Activated naive CD4-positive, alpha-beta T cell (primary cell): ENCODE measurements at places on chromosomes 11 and 22.

- no peak for DNase-seq
Observed at GRCh38 chr22:48883211-48883960, 944.3 kb downstream of the BRD1 start.

GRCh38 chr22:29009148-29009547, 52.5 kb downstream of the C22orf31 start:
- no peak for DNase-seq

GRCh38 chr22:48061726-48062125, 1299.3 kb downstream of the TBC1D22A start:
- no peak for DNase-seq

DNA sequence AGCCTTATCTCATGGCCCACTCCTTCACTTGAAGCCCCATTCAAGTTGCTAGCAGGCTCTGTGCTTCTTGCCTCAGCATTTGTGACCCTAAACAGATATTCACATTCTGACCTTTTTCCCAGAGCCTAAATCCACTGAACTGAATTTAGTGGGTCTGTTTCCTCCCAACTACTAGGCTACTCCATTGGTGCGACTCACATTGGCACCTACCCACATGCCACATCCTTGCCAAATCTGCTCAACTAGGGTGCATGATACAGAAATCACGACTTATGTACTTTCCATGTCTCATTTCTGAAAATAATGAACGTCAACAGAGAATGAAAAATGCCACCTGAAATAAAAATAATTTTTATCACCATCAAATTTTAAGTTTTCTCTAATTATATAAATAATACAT, 8.4 kb upstream of the MMP12 start:
- no peak for DNase-seq

- DNase-seq: no peak
Observed at GRCh38 chr22:25735650-25736049, 6.3 kb upstream of the MYO18B start.

GRCh38 chr22:43217285-43218030, 30.5 kb upstream of the TTLL12 start:
- no peak for DNase-seq

GRCh38 chr11:6682936-6683861, at the start of gene MRPL17:
Gene MRPL17, minus strand, starts transcription at chr11:6683340. Its CDS starts 44 bp downstream, at chr11:6683296.
- DNase-seq: peak; percentile 94

DNA sequence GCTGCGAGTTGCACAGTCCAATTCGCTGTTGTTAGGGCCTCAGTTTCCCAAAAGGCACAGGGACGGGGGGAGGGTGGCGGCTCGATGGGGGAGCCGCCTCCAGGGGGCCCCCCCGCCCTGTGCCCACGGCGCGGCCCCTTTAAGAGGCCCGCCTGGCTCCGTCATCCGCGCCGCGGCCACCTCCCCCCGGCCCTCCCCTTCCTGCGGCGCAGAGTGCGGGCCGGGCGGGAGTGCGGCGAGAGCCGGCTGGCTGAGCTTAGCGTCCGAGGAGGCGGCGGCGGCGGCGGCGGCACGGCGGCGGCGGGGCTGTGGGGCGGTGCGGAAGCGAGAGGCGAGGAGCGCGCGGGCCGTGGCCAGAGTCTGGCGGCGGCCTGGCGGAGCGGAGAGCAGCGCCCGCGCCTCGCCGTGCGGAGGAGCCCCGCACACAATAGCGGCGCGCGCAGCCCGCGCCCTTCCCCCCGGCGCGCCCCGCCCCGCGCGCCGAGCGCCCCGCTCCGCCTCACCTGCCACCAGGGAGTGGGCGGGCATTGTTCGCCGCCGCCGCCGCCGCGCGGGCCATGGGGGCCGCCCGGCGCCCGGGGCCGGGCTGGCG, at the start of gene BCR:
TSS of gene BCR (plus strand) at position 209 of the 592 bp plus-strand sequence. CDS start 452 bp downstream, outside the sequence.
- no peak for DNase-seq

- no peak for DNase-seq
Observed at GRCh38 chr11:109552376-109552775, 130.4 kb downstream of the C11orf87 start.

GRCh38 chr11:69468221-69468620, 13.2 kb upstream of the LINC01488 start:
- DNase-seq: no peak

DNA sequence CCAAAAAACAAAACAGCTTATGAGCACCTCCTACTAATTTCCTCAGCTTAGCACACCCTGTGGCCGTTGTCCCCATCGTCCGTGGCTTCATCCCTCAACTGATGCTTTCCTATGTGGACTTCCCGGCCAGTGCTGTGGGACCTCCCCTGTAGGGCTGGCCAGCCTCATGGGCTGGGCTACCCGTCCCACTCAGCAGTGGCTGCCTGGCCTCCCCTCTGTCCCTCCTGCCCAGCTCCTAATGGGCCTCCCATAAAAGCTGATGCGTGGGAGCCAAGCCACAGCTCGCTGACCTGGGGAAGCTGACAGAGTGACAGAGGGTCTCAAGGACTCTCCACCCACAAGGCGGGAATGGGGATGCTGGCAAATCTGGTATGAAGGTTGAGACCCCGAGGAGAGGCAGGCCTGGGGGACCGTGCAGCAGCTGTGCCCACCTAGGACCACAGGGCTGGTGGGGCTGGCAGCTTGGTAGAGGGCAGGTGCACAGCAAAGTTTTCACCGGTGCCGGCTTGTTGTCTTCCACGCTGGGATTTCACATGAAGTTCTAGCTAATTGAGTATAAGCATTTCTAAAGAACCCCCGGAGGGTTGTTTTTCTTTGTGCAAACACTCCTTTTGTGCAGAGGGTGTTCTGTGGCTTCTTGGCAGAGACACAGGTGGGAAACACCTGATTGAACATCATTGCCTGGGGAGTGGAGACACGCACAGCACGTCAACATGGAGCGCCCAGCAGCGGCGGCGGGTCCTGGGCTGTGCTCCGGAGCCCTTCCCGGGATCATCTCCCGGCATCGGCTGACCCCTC, 23.2 kb downstream of the TBX1 start:
- DNase-seq: no peak

GRCh38 chr11:104522650-104523049, 358.7 kb upstream of the PDGFD start:
- no peak for DNase-seq

GRCh38 chr11:36945384-36945783, 347.3 kb upstream of the RAG2 start:
- DNase-seq: no peak

GRCh38 chr11:103920449-103920848, 116.0 kb upstream of the DDI1 start:
- DNase-seq: no peak

DNA sequence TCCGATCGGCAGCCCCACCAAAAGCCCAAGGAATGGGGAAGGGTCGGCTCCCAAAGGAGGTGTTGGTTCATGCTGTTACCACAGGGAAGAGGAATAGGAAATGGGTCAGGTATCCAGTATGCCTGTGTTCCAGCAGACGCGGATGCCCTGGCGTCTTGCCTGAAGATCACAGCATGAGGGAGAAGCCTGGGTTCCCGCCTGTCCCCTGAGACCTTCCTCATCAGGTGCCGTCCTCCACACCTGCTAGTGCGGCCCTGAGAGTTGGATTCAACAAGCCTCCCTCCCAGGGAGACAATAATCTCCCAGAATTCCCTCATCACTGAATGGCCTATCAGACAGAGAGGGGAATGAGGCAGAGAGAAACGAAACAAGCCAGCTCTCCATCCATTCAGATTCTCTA, 92.2 kb downstream of the SPATA19 start:
- no peak for DNase-seq

GRCh38 chr22:19628038-19628776, 86.1 kb upstream of the SEPTIN5 start:
- DNase-seq: no peak

DNA sequence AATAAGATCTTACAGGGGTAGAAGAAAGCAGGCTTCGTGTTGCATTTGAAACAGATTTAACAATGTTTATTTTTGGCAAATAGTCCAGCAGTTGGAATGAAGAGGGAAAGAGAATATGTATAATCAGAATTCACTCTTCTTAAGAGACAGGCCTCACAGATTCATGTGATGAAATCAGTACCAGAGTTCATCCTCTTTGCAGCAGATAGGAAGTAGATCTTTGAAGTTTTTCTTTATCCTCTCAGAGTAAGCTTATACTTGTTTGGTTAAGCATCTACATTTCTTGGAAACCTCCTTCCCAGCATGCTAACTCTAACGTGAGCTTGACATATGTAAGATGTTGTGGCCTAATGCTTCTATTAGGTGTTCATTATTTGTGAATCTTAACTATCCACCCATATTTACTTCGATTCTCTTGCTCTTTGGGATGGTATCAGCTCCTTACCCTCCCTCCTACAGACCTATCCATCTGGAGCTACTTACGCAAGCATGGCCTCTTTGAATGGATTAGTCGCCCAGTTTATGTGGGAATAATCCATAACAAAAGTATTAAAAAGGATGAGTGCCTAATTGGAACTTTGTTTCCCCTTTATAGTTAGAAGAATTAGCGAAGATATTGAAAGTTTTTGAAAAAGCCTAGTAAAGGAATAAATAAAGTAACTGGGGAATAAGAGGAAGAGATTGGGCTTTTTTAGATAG, 80.1 kb downstream of the PRMT3 start:
- DNase-seq: no peak

DNA sequence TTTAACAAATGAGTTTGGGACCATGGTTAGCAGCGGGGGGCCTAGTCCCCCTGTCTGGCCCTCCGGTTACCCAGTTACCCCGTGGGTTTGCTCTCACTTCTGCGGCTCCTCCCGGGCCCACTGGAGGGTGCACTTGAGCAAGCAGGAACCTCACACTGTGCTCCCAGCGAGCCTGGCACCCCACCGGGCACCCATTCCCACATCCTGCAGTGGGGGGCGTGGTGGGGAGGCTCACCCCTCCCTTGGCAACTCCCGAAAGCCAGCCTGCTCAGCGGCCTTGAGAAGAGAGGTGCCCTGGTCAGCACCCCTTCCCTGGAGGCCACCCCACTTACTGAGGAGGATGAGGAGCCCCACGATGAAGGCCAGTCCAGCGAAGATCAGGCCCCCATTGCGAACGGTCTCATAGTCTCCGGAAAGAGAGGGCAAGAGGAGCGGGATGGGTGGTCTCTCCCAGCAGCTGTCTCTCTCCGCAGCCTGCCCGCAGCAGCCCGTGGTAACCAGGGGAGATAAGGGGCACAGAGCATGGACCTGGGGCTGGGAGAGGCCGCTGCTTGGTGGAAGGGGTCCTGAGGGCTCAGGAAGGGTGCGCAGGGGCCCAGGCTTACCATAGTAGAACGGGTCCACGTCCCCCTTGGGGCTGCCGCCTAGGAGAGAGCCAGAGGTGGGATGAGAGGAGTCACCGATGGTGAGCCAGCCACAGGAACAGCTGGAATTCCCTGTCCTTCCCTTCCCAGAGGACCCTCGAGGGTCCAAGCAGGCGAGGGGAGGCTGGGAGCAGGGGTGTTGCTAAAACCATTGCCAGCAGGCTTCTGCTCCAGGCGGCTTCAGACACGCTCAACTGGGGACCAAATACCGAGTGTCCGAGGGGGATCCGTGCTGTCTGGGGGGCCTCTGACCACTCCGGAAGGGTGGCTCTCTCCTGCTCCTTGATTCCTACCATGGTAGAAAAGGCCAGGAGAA, 2.2 kb downstream of the FXYD2 start:
- peak; percentile 45 for DNase-seq

DNA sequence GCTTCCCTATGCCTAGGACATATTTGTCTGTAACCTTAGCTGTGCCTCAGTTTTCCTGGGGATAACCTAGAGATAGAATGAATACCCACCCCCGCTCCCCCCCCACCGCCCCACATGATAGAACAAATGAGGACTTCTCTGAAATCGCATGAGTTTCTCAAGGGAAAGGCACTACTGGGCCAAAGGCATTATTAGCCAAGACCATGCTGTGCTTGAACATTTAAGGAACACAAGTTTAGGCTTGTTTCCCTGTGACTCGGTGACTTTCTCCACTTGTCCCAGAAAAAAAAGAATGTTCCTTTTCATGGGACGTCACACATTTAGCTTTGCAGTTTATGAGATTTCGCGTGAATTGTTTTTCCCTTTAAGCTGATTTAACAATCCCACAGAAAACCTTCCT, 51.4 kb upstream of the CRTAM start:
- no peak for DNase-seq

GRCh38 chr11:70082829-70083228, 4.7 kb downstream of the ANO1 start:
- no peak for DNase-seq

DNA sequence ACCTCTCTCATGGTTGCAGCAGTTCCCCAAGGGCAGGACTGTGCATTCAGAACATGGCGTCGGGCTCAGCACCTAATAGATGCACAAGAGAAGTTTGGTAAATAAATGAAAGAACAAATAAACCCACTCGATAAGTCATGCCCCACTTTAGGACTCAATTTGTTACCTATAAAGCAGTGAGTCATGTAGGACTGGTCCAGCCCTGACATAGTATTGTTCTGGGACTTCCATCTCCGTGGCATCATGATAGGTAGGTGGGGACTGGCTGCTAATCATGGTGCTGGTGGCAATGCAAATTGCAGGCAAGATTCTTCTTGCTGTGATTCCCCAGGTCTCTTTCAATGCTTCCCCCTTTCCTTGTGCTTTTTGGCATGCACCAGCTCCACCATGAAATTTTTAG, 118.2 kb upstream of the CSNK2A3 start:
- no peak for DNase-seq

- no peak for DNase-seq
Observed at GRCh38 chr11:128660947-128661346, 32.9 kb upstream of the FLI1 start.

DNA sequence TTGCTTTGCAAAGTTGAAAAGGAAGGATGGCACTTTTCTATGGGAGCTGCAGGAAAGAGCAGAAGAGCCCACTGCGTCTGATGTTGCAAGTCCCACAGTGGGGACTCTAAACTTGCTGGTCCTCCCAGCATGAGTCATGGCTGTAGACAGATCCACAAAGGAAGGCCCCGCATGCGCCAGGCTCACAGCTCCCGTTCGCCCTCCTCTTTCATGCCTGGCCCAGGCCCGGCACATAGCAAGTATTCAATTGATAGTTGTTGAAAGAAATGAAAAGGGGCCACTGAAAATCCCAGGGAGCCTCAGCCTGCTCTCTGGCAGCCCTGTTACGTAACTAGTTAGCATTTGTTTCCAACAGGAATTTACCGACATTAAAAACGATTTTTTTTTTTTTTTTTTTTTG, 18.9 kb downstream of the AP1B1 start:
- no peak for DNase-seq

DNA sequence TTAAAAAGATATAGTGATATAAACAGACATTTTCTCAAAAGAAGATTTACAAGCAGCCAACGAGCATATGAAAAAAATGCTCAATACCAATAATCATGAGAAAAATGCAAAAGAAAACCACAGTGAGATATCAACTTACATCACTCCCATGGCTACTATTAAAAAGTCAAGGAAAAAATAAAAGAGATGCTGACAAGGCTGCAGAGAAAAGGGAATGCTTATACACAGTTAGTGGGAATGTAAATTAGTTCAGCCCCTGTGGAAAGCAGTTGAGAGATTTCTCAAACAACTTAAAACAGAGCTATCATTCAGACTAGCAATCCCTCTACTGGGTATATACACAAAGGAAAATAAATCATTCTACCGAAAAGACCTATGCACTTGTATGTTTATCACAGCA, 97.1 kb upstream of the CARD18 start:
- DNase-seq: no peak
